Neural crest cell (in vitro differentiated cells): ENCODE measurements at places on chromosomes 13 and 19. TPM values are rescaled to one million over a fixed set of nuclear protein-coding genes. Genes with fewer than 3 reads are reported as not detected.

GRCh38 chr19:11963566-11964355 lies 1.1 kb upstream of the ZNF763 start:
- peak; percentile 77 for DNase-seq
- H3K27ac ChIP-seq = peak overlapping the region; percentile 1
- H3K27me3 ChIP-seq = no peaks in the 10 kb centered on the region
- peaks cover 8% of the 10 kb centered on the region for H3K36me3 ChIP-seq
- peak overlapping the region; percentile 92 for H3K4me3 ChIP-seq
- H3K4me1 ChIP-seq = peaks cover 19% of the 10 kb centered on the region

DNA sequence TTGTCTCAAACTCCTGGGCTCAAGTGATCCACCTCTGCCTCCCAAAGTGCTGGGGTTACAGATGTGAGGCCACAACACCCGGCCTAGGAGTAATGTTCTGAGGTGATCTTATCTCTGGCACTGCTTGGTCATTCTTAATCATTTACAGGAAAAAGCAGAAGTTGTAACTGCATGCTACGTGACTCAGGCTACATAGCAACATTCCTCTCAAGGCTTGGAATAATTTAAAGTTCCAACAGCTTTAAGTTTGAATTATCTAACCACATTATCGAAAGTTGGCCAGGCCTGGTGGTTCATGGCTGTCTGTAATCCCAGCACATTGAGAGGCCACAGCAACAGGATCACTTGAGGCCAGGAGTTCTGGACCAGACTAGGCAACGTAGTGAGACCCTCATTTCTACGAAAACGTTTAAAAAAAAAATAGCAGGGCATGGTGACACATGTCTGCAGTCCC lies 3.9 kb upstream of the B9D2 start:
- H3K27me3 ChIP-seq = no peaks in the 10 kb centered on the region
- H3K36me3 ChIP-seq = peaks cover 6% of the 10 kb centered on the region
- H3K4me3 ChIP-seq = peak overlapping the region; percentile 16
- DNase-seq = no peak
- peaks cover 20% of the 10 kb centered on the region for H3K4me1 ChIP-seq

GRCh38 chr13:61277586-61278276 lies 137.9 kb downstream of the PCDH20 start:
- H3K27me3 ChIP-seq = no peaks in the 10 kb centered on the region
- H3K4me3 ChIP-seq = no peak overlapping the region
- DNase-seq = no peak

DNA sequence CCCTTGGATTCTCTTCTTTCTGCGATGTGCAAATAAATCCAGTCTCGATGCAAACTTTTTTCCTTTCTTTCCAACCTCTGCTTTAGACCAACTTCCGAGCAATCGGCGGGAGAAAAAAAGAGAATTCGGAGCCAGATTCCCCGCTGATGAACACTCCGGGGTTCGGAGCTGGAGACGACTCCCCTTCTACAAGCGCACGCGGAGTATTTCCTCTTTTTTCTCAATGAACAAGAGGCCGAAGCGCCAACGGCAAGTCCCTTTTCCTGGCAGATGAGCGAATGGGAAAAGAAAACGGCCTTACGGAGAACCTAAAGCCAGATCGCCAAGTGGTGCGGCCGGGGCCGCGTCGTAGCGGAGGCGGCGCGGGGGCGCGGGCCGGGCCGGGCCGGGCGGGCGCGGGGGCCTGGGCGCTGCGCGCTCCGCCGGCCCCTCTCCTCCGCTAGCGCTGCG lies 250 bp downstream of the SPRY2 start:
- DNase-seq = no peak
- no peak overlapping the region for H3K4me3 ChIP-seq
- H3K4me1 ChIP-seq = peaks cover 52% of the 10 kb centered on the region
- peaks cover 14% of the 10 kb centered on the region for H3K27me3 ChIP-seq
- H3K36me3 ChIP-seq = peaks cover 22% of the 10 kb centered on the region
- peak overlapping the region; percentile 99 for H3K27ac ChIP-seq

DNA sequence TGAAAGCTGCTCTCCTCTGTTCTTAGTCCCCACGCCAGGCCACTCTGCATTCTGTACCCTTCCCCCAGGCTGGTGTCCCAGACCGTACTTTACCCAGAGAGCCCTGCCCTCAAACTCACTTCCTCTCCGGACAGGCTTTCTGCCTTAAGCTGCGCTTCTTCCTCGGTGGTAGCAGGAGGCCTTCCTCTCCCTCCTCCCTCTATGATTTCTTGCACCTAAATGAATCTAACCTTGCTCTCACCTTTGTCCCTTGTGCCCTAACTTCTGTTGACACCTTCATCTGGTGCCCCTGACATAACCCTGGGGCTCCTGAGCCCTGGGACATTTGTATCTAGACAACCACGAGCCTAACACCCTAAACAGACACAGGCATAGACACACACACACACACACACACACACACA lies 29.6 kb upstream of the CEACAM21 start:
- no peak overlapping the region for H3K27ac ChIP-seq
- H3K4me1 ChIP-seq = peaks cover 24% of the 10 kb centered on the region
- no peak for DNase-seq
- H3K36me3 ChIP-seq = peaks cover 2% of the 10 kb centered on the region
- H3K27me3 ChIP-seq = peaks cover 4% of the 10 kb centered on the region

- no peaks in the 10 kb centered on the region for H3K4me1 ChIP-seq
- no peak for DNase-seq
- no peaks in the 10 kb centered on the region for H3K36me3 ChIP-seq
- no peaks in the 10 kb centered on the region for H3K27me3 ChIP-seq
Measured at GRCh38 chr13:21938168-21938567, 267.3 kb downstream of the FGF9 start.

- DNase-seq = peak; percentile 20
- H3K27me3 ChIP-seq = peaks cover 44% of the 10 kb centered on the region
- H3K4me1 ChIP-seq = peaks cover 18% of the 10 kb centered on the region
- peak overlapping the region; percentile 62 for H3K4me3 ChIP-seq
Measured at GRCh38 chr19:42175952-42176648, 41.4 kb downstream of the DEDD2 start.

DNA sequence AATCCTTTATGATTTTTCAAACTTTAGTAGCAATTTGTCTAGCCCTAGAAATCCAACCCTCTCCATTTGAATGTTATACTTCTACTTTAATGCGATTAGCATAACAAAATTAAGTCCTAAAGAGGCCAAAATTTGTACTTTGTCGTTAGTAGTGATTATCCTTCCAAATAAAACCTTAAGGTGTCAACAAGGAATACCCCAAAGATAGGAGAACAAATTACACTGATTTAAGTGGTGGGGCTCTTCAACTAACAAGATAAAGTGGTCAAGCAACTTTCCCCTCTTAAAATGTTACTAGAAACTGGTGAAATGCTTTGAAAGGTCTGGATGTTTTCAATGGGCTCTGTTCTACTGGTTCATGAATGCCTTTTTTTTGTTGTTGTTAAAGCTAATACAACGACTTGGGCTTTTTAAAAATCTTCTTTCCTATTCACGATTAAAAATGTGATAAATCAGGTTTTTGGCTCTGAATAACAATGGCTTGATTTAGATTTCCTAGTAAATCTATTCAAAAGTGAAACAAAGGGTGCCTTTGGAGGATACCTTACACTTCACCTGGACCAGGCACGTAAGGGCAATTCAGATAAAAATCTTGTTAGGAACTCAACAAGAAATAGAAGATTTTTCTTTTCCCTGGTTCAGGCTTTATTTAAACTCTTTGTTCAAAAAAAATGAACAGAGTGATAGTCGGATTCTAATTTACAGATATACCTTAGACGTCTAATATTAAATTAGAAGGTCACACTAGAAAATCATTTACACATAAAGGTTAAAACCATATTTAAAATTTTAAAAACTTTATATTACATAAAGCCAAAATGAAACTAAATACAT lies 3.1 kb downstream of the SOX21 start:
- peaks cover 62% of the 10 kb centered on the region for H3K4me1 ChIP-seq
- H3K27ac ChIP-seq = peak overlapping the region; percentile 95
- no peak for DNase-seq
- peak overlapping the region; percentile 95 for H3K4me3 ChIP-seq
- H3K27me3 ChIP-seq = peaks cover 80% of the 10 kb centered on the region

GRCh38 chr13:59679254-59679653 lies 484.5 kb downstream of the DIAPH3 start:
- no peak overlapping the region for H3K27ac ChIP-seq
- H3K27me3 ChIP-seq = no peaks in the 10 kb centered on the region
- no peaks in the 10 kb centered on the region for H3K36me3 ChIP-seq
- no peak for DNase-seq
- H3K4me1 ChIP-seq = peaks cover 17% of the 10 kb centered on the region
- H3K4me3 ChIP-seq = no peak overlapping the region

DNA sequence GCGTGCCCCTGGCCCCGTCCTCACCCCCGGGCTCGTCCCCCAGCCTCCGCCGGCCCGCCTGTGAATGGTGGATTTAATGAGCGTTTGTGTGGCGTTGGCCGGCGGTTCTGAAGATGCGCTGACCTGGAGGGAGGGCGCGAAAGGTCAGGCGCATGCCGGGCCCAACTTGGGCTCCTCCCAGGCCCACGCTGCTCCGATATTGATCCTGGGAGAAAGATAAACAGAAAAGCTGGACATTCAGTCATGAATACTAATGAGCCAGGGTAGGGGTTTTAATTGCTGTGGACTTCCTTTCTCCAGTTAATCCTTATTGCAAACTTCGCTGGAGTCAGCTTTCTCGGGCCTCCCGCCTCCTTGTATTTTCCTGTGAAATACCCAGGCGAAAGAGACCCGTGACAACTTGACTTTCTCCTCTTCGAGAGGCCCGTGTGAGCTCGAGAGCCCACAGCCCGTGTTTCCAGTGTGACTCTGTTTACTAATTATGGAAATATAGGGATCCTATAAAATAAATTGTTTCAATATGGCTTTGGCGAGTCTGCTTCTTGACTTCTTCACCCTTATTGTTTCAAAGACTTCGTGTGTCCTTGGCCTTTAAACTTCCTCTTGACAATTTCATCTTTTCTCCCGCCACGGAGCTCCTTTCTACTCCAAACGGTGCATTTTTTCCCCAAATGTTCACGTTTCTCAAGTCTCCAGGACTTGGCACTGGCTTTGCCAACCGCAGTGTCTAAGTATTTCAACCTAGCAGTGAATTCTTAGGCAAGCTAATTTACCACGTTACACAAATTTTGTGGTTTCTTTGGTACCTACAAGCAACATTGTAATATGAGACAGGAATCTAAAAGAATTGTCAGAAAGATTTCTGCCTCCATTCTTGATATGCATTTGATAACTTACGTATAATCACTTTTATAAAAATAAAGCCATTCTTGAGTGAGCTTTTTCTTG lies 10.5 kb downstream of the ZIC2 start:
- H3K36me3 ChIP-seq = no peaks in the 10 kb centered on the region
- peak overlapping the region; percentile 54 for H3K4me3 ChIP-seq
- DNase-seq = no peak
- peaks cover 100% of the 10 kb centered on the region for H3K27me3 ChIP-seq
- H3K4me1 ChIP-seq = peaks cover 40% of the 10 kb centered on the region
- H3K27ac ChIP-seq = no peak overlapping the region

GRCh38 chr13:39394796-39395678 lies 208.0 kb downstream of the LHFPL6 start:
- H3K27me3 ChIP-seq = no peaks in the 10 kb centered on the region
- H3K4me1 ChIP-seq = peaks cover 30% of the 10 kb centered on the region
- peaks cover 4% of the 10 kb centered on the region for H3K36me3 ChIP-seq
- no peak for DNase-seq
- no peak overlapping the region for H3K4me3 ChIP-seq

DNA sequence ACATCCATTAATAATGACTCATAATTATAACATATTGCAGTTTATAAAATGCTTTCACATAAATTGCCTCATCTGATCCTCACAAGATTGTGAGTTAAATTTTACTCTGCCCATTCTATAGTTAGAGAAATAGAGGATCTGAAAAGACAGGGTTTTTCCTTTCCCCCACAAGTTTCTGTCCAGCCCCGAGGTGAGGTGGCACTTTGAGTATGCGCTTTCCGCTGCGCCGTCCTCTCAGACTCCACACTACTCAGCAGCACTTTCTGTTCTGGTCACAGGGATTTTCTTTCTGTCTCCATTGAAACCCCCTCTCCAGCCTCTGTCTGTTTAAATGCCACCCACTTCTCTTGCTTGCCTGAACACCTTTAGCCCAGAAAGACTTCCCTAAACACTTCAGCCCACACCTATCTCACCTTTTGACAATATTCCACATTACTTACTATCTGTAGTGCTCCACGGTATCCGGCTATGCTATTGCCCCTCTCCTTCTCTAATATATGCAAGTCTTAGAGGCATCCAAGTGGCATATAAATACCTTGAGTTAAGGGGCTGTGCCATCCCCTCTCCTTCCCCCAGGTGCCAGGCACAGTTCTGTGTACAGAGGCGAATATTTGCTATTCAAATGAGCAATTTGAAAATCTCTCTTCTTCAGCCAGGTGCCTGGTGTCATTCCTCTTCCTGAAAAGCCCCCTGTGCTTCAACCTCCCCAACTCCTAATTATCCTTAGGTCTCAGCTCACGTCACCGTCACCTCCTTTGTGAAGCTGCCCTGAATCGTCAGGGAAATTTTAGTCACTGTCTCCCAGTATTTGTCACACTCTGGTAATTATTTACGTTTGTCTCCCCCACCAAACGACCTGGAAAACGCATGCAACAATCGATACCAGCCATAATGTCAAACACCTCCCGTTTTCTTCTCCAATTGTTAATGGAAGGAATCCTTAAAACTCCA lies 268.7 kb downstream of the NHLRC3 start:
- no peak overlapping the region for H3K4me3 ChIP-seq
- no peak overlapping the region for H3K27ac ChIP-seq
- no peaks in the 10 kb centered on the region for H3K36me3 ChIP-seq
- no peaks in the 10 kb centered on the region for H3K4me1 ChIP-seq

DNA sequence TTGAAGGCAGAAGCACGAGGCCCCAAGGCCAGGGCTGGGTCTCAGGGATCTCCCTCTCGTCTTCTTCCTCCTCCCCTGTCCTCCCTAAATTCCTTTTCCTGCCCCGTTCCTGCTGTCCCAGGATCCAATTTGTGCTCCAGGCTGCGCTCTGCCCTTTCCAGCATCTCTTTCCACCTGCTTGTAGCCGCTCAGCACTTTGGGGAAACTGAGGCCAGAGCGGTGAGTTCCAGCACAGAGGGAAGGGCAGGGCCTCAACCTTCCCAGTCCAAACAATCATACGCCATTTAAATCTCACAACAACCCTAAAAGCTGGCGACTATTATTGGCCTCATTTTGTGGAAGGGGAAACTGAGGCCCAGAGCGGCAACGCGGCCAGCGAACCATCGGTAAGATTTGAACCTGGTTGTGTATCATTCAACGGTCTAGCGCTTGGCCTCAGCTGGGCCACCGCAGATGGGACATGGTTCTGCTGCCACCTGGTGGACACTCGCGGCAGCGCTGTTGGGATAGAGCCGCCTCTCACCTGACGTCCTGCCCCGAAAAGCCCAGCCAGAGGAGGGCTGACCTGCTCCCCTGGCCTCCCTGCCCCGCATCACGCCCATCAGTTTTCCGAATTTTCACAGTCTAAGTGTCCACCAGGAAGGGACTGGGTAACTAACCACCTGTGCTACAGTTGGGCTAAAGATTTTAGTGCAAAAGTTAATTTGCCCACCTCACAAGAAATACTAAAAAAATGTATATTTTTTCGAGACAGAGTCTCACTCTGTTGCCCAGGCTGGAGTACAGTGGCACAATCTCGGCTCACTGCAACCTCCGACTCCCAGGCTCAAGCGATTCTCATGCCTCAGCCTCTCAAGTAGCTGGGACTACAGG lies 4.2 kb upstream of the RPL18A start:
- peaks cover 8% of the 10 kb centered on the region for H3K36me3 ChIP-seq
- peak; percentile 96 for DNase-seq
- H3K4me1 ChIP-seq = peaks cover 22% of the 10 kb centered on the region
- H3K27ac ChIP-seq = no peak overlapping the region

PLIN3 gene
- 40.3 and 42.4 TPM in 2 replicates for total RNA-seq

SOX1 gene
- total RNA-seq = 41.2 and 41.4 TPM in 2 replicates

CXCL17 gene
- total RNA-seq = not detected in 2 replicates

MEX3D gene
- 102 and 103 TPM in 2 replicates for total RNA-seq

GJA3 gene
- not detected in 2 replicates for total RNA-seq

MYH14 gene
- total RNA-seq = 4.0 and 4.7 TPM in 2 replicates

RNF225 gene
- total RNA-seq = 1.5 and 1.6 TPM in 2 replicates
